ENCODE measurements at places on chromosomes 2 and 18. TPM values are rescaled to one million over a fixed set of nuclear protein-coding genes. Genes with fewer than 3 reads are reported as not detected.

The TMSB10 gene
- 755 TPM for total RNA-seq

The PLCD4 gene
- 0.42 TPM for total RNA-seq

- H3K36me3 ChIP-seq: no peaks in the 10 kb centered on the region
- no peaks in the 10 kb centered on the region for H3K4me1 ChIP-seq
- peaks cover 7% of the 10 kb centered on the region for H3K27me3 ChIP-seq
These were observed 52.1 kb upstream of the FAHD2A start for GRCh38 chr2:95350368-95350767.

GRCh38 chr2:67002618-67003371, 394.3 kb upstream of the ETAA1 start:
- no peak overlapping the region for H3K4me3 ChIP-seq
- H3K36me3 ChIP-seq: no peaks in the 10 kb centered on the region
- H3K4me1 ChIP-seq: no peaks in the 10 kb centered on the region
- DNase-seq: no peak
- H3K27me3 ChIP-seq: no peaks in the 10 kb centered on the region
- no peak overlapping the region for H3K27ac ChIP-seq

- H3K4me1 ChIP-seq: no peaks in the 10 kb centered on the region
- no peaks in the 10 kb centered on the region for H3K27me3 ChIP-seq
- no peak overlapping the region for H3K4me3 ChIP-seq
- no peaks in the 10 kb centered on the region for H3K36me3 ChIP-seq
- no peak for DNase-seq
- H3K27ac ChIP-seq: no peak overlapping the region
These were observed 362.3 kb downstream of the FBXO15 start for GRCh38 chr18:73785300-73785699.

DNA sequence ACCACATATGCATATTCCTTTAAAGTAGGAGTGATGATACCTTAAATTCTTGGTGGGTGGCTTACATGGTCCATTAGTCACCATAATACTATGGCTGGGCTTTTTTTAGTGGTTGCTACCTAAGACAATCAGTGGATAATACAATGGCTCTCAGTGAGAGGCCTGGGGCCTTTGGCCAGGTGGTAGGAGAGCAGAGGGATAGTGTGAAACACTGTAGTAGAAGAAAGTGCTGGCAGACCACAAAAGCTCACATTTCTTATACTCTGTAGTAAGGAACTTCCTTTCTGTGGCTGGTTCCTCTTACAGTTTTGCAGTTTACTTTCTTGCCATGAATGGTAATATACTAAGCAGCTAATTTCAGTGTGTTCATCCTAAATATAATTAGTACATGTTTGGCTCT, 583.5 kb downstream of the XIRP2 start:
- no peak overlapping the region for H3K4me3 ChIP-seq
- H3K27ac ChIP-seq: no peak overlapping the region
- H3K27me3 ChIP-seq: no peaks in the 10 kb centered on the region
- H3K36me3 ChIP-seq: no peaks in the 10 kb centered on the region
- no peaks in the 10 kb centered on the region for H3K4me1 ChIP-seq
- no peak for DNase-seq

GRCh38 chr2:27527182-27527581, 30.5 kb downstream of the GCKR start:
- no peak overlapping the region for H3K4me3 ChIP-seq
- H3K36me3 ChIP-seq: no peaks in the 10 kb centered on the region
- H3K4me1 ChIP-seq: no peaks in the 10 kb centered on the region
- H3K27ac ChIP-seq: no peak overlapping the region
- no peaks in the 10 kb centered on the region for H3K27me3 ChIP-seq

- H3K27ac ChIP-seq: no peak overlapping the region
- DNase-seq: no peak
- no peaks in the 10 kb centered on the region for H3K36me3 ChIP-seq
- no peaks in the 10 kb centered on the region for H3K27me3 ChIP-seq
- 0 out of 2 replicates have a peak, but pooled peaks cover 4% of the 10 kb centered on the region for H3K4me1 ChIP-seq
- no peak overlapping the region for H3K4me3 ChIP-seq
These were observed 398.3 kb downstream of the ALK start for GRCh38 chr2:29522951-29523669.

DNA sequence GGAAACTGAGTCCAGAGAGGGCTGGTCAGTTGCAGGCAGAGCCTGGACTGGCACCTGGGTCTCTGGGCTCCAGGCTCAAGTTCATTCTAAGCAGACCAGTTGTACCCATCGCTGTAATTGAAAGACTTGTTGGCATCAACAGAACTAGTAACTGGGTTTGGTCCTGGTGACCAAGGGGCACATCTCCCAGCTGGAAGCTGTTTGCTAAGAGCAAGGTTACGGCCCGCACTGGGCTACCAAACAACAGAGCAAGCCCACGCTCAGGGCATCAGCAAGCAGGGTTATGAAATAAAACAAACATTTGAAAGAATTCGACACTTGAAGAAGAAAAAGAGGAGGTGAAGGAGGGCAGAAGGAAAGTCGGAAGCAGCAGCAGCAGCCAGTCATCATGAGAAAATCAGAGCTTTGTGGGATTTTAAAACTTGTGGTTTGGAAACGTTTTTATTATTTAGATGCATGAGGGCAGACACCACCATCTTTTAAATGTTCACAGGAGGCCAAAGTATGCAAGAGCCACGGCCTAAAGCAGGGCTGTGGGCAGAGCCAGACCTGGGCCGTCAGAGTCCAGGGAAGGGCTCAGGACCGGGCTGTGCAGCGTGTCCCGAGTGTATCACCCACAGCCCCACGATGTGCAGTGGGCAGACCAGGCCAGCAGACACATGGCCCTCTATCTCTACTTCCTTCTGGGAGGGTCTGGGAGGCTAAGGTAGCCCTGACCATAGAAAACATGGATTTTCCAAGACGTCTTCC, 220.3 kb downstream of the BCL2 start:
- H3K27me3 ChIP-seq: no peaks in the 10 kb centered on the region
- H3K4me3 ChIP-seq: no peak overlapping the region
- no peak overlapping the region for H3K27ac ChIP-seq
- no peak for DNase-seq

DNA sequence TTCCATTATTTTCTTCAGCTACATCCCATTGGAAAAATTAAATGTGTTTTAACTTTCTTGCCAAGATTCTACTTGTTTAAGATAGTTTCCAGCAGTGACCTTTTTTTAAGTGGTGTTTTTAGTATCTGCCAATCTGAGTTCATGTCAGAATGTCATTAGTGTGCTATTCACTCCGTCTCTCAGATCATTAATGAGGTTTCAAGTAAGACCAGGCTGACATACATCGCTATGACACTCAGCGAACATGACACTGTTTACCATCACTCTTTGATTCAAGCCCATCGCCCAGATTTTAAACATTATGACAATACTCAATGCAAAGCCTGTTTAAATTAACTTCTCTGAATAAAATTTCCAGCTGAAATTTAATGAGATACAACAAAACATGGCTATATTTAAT, 272.0 kb upstream of the KYNU start:
- no peaks in the 10 kb centered on the region for H3K27me3 ChIP-seq
- no peaks in the 10 kb centered on the region for H3K36me3 ChIP-seq
- H3K4me3 ChIP-seq: no peak overlapping the region
- no peak overlapping the region for H3K27ac ChIP-seq
- DNase-seq: no peak
